ENCODE measurements at places on chromosomes 13 and 19.

DNA sequence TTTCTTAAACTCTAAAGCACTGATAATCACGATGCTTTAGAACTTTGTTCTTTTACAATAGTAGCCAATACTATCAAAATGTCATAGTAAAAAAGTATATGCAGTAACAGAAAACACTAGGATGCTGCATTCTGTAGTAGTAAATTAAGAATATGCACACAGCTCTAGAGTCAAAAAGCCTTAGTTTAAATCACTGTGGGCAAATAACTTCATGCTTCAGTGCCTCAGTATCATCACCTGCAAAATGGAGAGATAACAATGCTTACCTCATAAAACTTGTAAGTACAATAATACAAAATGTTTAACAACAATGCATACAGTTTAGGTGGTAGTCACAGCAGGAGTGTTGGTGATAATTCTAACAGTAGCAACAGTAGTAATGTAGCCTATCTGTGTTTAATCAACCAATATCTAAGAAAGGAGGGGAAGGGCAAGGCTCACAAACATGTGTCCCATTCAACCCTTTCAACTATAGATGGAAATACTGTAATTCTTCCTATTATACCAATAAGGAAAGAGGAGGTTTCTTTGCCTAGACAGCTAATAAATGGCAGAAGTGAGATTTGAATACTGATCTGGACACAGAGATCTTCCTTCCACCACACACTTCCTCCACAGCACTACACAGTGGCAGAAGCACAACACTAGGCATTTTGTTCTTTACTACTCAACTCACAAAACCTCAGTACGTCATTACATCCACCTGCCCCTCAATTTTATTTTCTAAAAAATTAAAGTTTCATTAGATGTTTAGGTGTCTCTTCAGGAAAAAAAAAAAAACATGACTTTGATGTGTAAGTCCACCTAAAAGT is 4.6 kb downstream of the RBM26 start:
- no peak for DNase-seq

- DNase-seq: no peak
Observed at GRCh38 chr19:35986664-35987570, 8.1 kb upstream of the SDHAF1 start.

DNA sequence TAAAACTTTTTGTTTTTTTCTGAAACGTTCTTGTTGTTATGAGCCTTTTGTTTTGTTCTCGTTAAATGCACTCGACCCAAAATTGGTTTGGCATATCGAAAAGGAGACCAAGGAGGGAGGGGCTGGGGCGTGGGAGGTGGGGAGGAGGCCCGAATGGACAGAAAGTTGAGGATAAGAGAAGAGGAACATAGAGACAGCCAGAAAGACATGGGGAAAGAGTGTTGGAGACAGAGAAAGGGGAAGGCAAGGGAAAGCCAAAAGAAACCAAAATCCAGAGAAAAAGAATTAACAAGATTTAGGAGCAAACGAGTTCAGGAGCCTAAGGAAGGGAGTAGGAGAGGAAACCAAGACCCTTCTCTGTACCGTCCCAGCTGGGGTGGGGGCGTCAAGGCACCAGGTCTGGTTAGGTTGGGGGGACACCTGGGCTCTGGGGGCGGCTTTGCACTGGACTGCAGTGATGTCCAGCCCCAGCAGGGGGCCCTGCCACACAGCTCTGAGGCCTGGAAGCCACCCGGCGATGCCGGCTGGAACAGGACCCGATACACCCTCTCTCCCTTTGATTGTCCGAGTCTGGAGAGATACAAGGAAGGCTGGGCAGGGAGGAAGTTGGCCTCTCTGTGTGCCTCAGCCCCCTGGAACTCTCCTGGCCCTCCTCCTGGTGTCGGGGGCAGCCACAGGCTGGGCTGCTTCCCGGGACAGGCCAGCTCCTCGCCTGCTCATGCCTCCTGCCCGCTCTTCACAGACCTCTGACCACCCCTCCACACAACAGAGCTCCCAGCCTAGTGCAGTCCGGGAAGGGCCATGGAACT is 11.6 kb upstream of the ASF1B start:
- no peak for DNase-seq

DNA sequence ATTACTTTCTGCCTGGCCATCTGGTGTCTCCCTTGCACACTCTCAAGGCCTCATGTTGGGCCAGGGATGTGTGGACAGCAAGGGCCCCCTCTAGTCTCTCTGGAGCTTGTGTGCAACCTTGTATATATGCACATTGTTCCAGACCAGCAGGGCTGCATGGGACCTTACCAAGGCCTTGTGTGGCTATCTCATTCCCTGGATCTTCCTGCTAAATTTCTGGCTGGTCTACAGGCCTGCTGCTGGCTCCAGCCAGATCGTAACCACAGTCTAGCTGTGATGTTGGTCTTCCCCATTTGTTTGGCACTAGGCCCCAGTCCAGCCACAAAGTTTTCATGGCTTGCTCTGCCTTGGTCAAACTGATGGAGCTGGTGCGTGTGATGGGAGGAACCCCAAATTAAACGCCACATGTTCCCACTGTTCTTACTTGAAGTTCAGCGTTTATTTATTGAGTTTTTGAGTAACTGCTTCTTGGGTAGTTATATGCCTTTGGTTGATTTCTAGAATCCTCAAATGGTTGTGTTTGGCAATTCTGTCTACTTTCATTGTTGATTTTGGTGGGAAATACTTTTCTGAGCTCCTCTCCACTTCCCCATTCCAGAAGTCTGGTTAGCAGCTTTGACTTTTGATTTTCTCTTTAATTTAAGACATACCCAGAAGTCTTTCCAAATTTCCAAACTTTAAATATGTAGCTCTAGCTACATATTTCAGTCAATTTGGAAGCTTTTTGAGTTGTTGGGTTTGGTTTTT is 56.4 kb downstream of the SIPA1L3 start:
- DNase-seq: no peak

DNA sequence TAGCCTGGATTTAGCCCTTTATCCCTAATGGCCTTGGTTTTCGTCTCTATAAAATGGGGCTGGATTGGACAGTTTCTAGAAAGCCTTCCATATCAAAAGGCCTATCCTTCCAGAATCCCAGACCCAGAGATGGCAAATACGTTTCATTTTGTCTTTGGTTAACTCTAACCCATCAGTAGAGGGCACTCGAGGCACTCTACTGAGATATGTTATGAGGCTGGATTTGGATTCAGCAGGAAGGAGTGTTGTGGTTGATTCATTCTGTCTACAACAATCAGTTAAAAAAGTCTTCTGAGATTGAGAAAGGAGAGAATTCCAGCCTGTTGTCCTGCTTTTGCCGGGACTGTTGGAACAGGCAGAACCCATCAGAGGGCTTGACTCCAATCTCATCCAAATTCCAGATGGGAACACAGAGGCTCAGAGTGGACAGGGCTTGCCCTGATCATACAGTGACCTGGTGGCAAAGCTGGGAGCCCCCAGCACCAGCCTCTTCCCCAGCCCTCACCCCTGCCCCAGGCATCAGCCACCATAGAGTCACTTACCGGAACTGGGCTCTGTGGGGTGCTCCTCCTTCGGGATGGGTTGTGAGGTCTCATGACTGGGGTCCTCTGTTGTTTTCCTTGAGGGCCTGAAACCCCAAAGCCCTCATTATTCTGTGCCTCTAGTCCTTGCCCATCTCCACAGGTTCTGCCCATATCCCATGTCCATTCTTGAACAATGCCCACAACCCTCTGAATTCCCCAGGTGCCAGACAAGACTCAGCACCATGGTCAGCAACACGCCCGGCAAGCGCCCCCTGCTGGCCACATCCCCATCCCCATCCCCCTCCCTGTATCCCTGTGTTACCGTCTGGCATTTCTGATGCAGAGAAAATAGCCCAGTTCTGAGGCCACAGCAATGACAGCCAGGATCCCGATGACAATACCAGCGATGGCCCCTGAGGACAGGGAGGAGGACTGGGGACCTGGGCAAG is 12.3 kb upstream of the ZNF180 start:
- peak; percentile 41 for DNase-seq

DNA sequence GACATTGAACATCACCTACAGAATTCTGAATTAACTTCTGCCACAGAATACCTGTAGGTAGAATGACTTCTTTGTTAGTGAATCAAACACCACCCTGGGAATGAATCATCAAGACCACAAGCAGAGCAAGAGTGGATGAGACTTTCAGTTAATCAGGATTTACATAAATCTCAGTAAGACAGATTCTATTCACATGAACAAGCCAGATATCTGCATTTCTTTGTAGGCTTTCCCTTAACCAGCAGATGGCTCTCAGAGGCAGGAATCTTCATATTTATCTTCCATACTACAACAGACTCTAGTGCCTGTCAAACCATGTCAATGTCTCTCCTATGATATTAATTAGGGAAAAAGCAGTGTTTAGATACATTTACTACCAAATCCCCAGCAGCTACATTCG is 412.1 kb downstream of the KLF12 start:
- DNase-seq: no peak

DNA sequence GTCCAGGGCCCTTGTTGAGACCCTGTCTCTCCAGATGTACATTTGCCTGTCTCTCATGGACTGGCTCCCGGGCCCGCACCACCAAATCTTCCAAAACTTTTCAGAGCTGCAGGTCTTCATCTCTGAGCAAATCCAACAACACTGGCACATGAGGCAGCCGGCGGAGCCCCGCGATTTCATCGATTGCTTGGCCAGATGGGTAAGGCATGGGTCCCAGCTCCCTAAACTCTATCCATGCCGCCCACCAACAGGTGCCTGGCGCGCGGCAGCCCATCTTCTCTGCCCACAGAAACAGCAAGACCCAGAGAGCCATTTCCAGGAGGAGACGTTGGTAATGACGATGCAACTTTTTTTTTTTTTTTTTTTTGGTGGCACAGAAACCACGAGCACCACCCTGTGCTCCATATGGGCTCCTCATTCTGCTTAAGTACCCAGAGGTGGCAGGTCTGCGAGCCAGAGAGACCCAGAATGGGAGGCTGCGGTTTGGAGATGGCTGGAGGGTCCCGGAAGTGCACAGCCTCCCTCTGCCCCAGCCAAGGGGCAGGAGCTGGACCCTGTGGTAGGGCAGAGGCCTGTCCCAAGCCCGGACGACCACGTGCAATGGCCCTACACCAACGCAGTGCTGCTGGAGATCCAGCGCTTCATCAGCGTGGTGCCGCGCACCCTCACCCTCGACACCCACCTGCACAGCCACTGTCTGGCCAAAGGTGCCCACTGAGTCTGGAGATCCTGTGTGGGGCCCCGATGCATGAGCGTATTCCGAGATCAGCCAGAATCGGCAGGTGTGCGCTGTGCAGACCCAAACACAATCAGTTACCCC is 22.6 kb downstream of the CYP2F1 start:
- DNase-seq: no peak

DNA sequence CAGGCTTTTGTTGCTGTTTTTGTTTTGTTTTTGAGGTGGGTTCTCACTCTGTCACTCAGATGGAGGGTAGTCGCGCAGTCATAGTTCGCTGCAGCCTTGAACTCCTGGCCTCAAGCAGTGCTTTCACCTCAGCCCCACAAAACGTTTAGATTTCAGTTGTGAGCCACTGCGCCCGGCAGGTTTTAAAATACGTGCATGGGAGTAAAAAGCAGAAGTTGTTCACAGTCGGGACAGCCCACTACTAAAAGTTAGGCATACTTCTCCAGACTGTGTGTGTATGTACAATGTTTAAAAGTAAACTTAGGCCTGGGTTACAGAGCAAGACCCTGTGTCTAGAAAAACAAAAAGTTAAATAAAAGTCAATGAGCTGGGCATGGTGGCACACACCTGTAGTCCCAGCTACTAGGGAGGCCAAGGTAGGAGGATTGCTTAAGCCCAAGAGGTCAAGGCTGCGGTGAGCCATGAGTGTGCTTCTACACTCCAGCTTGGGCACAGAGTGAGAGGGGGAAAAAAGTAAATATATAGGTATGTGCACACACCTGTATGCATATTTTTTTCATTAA is 6.1 kb downstream of the SAFB start:
- DNase-seq: no peak

DNA sequence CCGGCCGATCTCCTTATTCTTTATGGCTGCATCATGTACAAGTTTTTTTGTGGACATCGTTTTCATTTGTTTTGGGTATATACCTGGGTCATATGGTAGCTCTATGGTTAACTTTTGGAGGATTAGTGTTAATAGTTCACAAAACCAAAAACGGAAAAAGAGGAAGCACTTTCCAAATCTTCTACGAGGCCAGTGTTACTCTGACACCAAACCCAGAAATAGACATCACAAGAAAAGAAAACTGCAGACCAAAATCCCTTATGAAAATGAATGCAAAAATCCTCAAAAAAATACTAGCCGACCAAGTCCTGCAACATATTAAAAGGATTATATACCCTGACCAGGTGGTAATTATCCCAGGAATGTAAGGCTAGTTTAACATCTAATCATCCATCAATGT is 29.8 kb downstream of the ADGRE2 start:
- DNase-seq: no peak

DNA sequence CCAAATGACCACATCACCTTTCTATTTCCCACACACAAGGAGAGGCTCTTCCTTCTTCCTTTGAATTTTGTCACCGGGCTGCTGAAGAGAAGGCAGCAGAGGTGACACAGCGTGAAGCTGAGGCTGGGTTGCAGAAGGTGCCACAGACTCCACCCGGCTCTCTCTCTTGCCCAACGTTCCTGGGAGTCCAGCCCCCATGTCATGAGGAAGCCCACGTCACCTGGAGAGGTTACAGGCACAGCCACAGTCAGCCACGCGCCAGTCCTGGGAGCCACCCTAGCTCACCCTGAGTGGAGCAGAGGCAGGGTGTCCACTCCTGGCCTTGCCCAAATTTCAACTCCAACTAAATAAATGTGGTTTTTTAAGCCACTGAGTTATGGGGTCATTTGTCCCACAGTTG is 4.8 kb upstream of the TMEM255B start:
- no peak for DNase-seq

GRCh38 chr19:54256250-54257115 is 590 bp downstream of the LILRB5 start:
- DNase-seq: peak; percentile 43

DNA sequence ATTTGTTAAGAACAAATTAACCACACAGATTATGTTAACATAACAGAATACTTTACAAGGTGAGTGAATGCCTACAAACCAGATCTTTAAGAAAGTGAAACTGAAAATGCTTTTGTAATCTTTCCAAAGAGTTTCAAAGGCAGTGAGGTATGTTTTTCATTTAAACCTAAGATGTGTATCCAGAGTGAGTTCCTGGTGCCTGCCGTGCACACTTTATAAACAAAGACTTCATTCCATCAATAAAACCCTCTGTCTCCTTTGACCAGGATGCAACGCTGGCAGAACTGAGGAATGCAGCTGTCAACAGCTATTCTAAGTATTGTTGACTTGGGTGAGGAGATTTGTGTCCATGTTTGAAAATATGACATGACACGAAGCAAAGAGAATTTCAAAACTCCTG is 344.6 kb downstream of the DNAJC15 start:
- DNase-seq: no peak

GRCh38 chr13:73351730-73352129 is 292.9 kb downstream of the KLF5 start:
- no peak for DNase-seq

DNA sequence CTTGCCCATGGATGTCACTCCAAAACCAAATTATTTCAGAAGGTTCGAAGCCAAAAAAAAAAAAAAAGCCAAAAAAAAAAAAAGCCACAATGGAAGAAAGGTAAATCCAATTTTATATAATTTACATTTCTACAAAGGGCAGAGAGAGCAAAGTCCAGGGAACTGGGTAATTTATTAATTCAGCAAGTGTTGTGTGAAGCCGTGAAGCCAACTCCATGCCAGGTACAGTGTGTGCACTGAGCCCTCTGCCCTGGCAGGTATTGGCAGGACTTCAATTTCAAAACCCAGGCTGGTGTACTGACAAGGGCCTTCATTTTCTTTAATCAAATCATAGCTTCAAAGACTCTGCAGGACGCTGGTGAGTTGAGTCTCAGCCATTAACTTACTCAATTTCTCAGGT is 5.5 kb upstream of the RFPL4A start:
- DNase-seq: peak; percentile 78

GRCh38 chr19:49189259-49189658 is 31.7 kb downstream of the TRPM4 start:
- DNase-seq: no peak

GRCh38 chr19:19034204-19034624 is 811 bp downstream of the ARMC6 start:
- peak; percentile 67 for DNase-seq

Measured in left lobe of liver (tissue), 2 donors.